Esophagus (tissue), 2 donors: ENCODE measurements at places on chromosomes 13 and 19. TPM values are rescaled to one million over a fixed set of nuclear protein-coding genes. Genes with fewer than 3 reads are reported as not detected.

ZSCAN4 gene
- 0.08 TPM for polyA plus RNA-seq

WIZ gene
- 17.5 TPM for polyA plus RNA-seq

CERS1 gene
- 0.12 TPM for polyA plus RNA-seq

TLE6 gene
- 2.6 TPM for polyA plus RNA-seq

CLEC4M gene
- polyA plus RNA-seq: not detected

GFY gene
- not detected for polyA plus RNA-seq

KLK15 gene
- not detected for polyA plus RNA-seq

ZNF625 gene
- 0.47 TPM for polyA plus RNA-seq

SLC8A2 gene
- polyA plus RNA-seq: 0.16 TPM
